ENCODE measurements at places on chromosomes 16 and 17.
A peak's percentile ranks its signal among the peaks of the same experiment; 100 is the strongest.

- peak; percentile 95 for DNase-seq
Observed at GRCh38 chr17:44919885-44920564, 4.7 kb upstream of the GFAP start.

DNA sequence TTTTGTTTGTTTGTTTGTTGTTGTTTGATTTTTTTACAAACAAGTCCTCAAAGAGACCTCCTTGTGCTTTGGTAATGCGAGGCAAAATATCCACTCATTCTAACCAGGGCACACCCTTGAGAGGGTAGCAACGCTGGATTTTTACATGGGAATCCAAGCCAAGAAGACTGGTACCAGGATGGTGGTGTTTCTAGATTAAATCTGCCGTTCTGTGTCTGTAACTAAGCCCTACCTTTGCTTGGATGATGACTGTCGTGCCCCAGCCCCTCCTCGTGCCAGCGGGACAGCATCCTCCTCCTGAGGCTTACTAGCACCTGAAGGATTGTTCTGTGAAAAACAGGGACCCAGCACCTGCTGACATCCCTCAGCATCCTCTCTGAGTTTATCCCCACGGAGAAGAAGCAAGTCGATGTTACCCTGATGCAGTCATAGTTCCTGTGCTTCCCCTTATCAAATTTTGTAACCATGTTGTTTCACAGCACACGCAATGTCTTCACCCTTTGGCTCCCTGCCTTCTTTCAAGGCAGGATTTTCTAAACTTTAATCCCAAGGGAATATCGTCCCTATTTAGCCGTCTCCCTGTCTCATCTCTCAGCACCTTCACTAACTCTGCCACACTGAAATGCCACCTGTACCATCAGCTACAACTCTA lies 5.1 kb upstream of the HSBP1 start:
- DNase-seq: no peak

DNA sequence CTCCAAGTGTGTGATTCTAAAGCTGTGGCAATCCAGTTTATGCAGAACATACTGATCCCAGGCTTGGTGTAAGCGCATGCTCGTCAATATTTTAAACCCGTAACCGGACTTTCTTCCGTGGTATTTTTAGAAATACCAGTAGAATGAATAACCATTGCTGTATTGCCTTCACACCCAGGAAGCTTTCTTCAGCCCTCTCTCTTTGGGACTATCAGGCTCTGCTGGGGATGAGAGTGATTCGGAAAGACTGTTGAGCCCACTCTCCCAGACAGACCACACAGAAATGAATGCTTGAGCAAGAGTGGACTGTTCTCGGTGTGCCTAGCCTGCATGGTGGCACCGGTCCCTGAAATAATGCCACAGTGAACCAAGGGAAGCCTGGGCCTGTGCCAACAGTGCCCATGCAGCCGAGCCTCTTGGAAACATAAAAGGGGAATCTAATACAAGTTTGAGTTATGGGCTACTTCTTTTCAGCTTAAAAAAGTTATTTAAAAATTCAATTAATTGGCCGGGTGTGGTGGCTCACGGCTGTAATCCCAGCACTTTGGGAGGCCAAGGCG lies 89.9 kb upstream of the ELAC2 start:
- peak; percentile 41 for DNase-seq

DNA sequence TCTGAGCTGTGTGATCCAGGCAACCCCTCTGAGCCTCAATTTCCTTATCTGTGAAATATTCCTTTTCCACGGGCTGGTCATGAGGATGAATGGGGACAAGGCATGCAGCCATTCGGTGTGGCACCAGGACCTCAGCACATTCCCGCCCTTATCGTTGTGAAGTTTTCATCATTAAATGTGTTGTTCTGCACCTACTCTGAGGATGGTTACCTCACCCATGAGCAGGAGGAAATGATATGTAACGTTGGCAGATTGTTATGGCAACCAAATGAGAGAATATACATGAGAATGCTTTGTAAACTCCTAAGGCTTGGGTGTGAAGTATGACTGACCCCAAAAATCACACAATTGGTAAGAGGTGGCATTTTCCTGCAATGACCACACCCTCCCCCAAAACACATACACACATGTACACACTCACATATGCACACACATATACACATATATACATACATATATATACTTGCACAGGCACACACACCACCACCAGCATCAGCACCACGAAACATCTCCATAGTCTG lies 39.5 kb downstream of the SMARCE1 start:
- no peak for DNase-seq

- no peak for DNase-seq
Observed at GRCh38 chr17:78264590-78264989, 33.2 kb downstream of the TMEM235 start.

GRCh38 chr17:18257268-18257981 lies 1.1 kb downstream of the FLII start:
- peak; percentile 79 for DNase-seq

DNA sequence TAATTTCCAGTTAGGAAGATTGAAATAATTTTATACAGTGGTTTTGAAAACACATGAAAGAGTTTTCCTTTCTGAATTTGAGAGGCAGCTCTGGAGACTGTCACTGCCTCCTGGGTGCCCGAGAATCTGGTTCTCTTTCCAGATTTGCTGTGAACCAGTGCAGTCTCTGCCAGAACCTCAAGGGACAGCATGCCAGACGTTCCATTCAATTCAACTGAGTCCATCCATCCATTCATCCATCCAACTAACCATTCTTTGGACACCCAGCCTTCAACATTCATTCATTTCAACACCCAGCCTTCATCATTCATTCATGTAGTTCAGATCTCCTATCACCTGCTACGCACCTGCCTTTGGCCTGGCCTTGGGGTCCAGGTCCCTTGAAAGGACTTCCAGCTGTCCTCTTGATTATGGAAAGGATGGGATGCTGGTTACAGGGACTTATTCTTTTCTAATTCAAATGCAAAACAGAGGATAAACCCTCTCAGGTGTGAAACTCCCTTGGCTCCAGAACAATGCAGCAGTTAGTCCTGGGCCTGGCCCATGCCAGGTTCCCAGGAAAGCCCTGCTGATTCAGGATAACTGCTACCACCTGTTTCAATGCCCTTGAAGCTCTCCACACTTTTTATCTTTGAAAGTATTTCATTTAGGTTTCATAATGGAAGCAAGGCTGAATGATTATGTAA lies 68.7 kb downstream of the WSCD1 start:
- DNase-seq: peak; percentile 38

GRCh38 chr16:90046971-90047713 lies 27.9 kb upstream of the DBNDD1 start:
- peak; percentile 89 for DNase-seq

GRCh38 chr16:50525716-50526115 lies 22.5 kb upstream of the NKD1 start:
- DNase-seq: peak; percentile 12

DNA sequence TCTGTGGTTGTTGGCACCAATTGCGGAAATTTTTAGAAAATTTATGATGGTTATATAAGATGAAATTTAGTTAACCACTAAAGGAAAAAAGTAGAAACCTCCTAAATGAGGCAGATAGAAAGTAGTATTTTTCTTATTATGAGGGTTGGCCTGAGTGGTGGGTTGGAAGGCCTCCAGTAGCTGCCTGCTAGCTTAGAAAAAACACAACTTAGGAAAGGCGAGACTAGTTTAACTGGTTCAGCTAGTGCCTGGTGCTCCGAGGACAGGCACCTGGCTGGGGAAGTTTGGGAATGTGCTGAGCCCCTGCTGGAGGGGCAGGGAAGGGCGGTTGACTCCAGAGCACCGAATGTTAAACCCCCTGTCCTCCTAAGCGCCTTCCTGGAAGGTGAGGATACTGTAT lies 19.9 kb downstream of the LDHD start:
- peak; percentile 89 for DNase-seq

DNA sequence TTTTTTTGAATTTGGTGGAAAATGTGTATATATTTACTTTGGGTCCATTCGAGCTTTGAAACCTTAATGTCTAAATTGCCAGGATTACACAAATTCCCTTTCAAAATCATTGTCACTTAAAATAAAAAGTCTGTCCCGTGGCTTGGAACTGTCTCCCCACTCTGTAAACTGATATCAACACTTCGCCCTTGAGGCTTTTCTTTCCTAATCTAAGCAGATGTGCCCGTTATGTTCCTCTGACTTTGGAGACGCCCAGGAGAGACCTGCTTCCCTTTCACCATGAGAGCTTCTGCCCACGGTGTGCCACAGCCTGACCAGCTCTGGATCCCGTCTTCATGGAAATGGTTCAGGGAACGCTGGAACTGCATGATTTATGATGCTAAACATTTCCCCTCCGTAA lies 151.3 kb downstream of the C16orf95 start:
- DNase-seq: no peak

- no peak for DNase-seq
Observed at GRCh38 chr17:3963237-3964201, 718 bp downstream of the ATP2A3 start.

DNA sequence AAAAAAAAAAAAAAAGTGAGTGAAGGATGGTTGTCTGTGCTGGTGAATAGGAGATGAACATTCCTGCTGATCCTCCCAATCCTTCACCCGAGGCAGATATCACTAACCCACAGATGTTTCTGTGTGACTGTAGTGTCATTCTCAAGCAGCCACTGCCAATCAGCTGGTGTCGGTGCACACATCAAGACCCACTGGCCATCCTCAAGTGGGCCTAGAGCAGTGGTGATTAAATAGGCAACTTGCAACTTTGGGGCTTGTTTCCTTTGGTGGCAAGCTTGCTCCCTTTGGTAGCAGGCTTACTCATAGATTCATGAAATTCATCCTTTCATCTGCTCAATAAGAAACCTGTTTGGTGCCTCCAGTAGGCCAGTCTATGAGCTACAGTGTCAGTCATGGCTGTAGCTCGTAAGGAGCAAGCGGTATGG lies 51.1 kb upstream of the LGALS9 start:
- no peak for DNase-seq

DNA sequence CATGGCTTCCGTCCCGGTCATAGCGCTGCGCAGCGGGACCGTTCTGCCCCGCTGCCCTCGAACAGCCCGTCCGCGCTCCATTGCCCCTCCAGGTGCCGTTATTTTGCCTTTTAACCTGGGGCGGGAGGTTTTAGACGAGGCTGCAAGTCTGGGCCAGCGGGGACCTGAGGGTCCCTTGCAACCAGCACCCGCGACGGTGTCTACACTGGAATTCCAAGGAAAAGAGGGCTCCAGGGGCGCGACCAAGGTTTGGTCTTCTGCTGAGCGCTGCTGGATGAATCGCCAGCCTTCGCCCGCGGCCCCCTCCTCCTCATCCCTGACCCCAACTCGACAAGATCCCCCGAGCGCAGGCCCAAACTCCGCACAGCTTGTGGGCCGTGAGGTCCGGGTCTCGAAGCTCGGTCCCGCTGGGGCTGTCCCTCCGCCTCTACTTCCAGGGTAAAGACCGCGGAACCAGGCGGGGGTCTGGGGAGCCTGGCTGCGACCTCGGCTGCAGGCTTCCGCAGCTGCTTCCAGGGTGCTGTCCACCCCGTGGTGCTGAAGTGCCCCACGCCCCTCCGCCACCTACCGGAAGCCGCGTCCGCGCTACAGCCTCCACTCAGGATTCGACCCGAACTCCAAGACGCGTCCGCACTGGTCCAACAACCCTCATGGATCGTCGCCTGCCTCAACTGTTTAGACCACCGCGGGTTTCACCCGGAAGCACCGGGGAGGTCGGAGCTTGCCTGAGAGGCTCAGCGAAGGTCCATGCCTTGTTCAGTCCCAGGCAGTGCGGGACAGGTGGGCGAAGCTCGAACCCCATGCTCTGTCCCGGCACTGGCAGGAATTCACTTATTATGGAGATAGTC lies 10.1 kb upstream of the CA4 start:
- peak; percentile 94 for DNase-seq

DNA sequence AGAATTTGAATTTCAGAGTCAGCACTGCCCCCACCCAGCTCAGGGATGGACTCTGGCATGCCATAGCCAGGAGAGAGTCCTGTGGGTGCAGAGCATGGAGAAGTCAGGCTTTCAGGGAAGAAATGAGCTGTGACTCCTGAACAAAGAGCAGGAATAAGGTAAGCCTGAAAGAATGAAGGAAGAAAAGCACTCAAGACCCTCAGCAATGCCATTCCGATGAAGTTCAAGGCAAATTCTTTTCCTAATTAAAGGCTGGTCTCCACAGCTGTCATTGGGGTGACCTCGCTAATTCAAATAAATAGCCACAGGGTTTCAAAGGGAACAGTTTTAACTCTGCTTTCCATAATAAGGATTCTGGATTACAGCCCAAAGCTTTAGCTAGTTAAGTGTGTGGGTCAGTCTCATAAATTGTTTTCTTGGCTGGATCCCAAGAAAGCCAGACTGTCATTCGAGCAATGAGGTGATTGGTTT lies 31.7 kb downstream of the TOM1L2 start:
- DNase-seq: peak; percentile 75

DNA sequence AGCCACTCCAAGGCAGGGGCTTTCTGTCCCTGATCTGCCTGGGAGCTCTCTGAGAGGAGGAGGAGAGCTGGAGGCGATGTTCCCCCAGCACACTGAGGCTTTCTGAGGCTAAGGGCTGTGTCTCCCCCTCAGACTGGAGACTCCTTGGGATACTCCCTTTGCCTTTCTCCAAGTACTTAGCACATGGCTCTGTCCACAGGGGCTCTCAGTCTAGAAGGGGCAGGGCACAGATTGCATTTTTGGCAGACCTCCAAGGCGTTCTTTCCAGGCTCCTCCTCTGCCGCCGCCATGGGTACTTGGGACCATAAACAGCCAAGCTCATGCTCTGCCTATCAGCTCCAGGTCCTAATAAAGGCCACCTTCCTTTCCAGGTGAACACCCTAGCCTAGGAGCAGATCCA lies 1.8 kb upstream of the GIP start:
- peak; percentile 68 for DNase-seq

GRCh38 chr16:56604966-56605365 lies 3.4 kb upstream of the MT2A start:
- DNase-seq: no peak

GRCh38 chr17:71976011-71976649 lies 144.7 kb upstream of the SOX9 start:
- DNase-seq: peak; percentile 97

DNA sequence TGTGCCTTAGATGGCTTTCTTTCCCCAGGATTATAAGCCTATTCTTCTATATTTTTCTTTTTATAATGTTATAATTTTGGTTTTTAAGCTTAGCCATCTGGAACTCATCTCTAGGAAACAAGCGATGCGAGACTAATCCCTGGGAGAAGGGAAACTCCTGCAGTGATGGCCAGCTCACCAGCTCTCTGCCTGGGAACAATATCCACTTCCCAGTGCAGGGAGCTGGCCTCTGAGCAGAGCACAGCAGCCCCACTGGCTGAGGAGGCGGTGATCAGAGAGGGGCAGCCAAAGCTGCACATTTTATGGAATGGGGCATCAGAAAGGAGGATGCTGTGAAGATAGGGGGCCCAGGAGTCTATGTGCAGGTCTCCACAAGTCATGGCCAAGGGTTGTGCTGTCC lies 183.3 kb downstream of the LGALS9B start:
- no peak for DNase-seq

GRCh38 chr16:2079991-2080390 lies 32.2 kb downstream of the TSC2 start:
- DNase-seq: no peak
